ENCODE measurements at places on chromosomes 2 and 18. TPM values are rescaled to one million over a fixed set of nuclear protein-coding genes. Genes with fewer than 3 reads are reported as not detected.

SP140 gene
- 109 TPM for total RNA-seq

DNA sequence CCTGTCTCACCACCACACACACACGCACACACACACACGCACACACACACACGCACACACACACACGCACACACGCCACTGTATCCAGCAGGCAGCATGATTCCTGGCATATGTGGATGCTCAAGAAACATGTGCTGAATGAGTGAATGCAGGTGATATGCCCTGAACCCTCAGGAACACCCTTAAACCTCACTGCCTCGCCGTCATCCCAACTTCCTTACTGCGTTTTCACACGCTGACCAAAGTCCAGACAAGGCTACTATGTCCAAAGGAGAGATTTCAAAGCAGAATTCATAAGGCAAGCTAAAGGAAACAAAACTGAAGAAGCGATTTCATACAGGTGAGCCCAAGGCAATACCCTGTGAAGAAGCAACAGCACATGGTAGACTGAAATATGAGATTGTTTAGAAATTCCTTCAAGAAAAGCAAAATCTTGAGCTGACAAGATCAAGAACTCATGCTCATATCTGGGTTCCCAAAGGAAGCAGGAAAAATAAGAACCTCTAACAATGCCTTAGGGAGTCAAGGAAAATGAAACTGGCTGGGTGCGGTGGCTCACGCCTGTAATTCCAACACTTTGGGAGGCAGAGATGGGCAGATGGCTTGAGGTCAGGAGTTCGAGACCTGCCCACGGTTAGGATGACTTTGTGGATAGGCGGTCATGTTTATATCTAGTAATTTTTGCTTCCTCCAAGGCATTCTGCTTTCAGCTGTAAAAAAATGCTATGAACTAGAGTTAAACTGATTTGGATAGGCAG, 69.1 kb downstream of the TNFRSF11A start:
- no peak for DNase-seq

DNA sequence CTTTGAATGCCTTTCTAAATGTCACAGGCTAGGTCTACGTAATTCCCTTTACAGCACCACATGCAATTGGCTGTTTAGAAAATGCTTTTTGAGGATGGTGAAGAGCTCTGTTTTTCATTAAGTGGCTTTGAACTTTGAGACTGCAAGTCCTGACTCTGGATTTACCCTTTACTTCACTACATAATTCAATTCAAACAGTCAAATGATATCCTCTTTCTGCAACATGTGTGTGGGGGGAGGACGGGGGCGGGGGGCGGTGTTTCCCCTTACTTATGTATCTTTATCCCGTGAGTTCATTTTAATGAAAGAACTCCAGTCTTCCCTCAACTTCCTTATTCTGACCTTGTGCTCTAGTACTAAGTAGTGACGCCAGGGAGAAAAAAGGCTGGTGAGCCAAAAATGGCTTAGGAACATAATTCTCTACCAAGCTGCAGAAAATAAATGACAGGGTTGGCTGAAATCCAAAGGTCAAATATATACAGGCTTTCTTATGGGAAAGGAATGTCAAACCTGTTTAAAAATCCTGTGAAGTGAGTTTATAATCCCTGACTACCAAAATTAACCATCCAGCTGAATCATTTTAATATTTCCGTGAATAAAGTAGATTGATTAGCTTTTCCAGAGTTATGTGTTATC, 119.6 kb downstream of the SLC8A1 start:
- DNase-seq, result no peak

GRCh38 chr2:23027396-23027795, 357.6 kb upstream of the KLHL29 start:
- DNase-seq, result no peak

TOGARAM2 gene
- total RNA-seq, result 4.0 TPM

DNA sequence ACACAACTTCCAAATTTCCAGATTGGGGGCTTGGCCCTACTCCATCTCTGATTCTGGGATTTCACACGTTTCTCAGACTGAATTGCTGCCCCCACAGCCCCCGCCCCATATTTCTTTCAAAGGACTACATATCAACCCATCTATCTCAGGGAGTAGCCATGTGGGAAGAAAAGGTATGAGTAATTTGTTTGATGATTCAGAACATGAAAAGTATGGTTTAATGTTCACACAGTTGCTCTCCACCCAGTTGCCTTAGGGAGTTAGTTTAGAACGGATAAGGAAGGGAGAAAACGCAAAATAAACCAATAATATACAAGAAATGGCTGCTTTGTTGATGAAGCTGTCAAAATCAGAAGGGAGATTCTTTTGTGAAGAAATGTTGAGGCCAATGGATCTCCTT, 145.1 kb downstream of the PIEZO2 start:
- DNase-seq, result no peak
